ENCODE measurements at places on chromosomes 12 and 14. TPM values are rescaled to one million over a fixed set of nuclear protein-coding genes. Genes with fewer than 3 reads are reported as not detected.

Gene SLC10A1
- not detected for total RNA-seq

Gene NOS1
- total RNA-seq, result 0.48 TPM

Gene APOF
- total RNA-seq, result not detected

Gene KSR2
- 2.0 TPM for total RNA-seq

Gene BIN2
- total RNA-seq, result 0.19 TPM

Gene CD4
- total RNA-seq, result 0.64 TPM

DNA sequence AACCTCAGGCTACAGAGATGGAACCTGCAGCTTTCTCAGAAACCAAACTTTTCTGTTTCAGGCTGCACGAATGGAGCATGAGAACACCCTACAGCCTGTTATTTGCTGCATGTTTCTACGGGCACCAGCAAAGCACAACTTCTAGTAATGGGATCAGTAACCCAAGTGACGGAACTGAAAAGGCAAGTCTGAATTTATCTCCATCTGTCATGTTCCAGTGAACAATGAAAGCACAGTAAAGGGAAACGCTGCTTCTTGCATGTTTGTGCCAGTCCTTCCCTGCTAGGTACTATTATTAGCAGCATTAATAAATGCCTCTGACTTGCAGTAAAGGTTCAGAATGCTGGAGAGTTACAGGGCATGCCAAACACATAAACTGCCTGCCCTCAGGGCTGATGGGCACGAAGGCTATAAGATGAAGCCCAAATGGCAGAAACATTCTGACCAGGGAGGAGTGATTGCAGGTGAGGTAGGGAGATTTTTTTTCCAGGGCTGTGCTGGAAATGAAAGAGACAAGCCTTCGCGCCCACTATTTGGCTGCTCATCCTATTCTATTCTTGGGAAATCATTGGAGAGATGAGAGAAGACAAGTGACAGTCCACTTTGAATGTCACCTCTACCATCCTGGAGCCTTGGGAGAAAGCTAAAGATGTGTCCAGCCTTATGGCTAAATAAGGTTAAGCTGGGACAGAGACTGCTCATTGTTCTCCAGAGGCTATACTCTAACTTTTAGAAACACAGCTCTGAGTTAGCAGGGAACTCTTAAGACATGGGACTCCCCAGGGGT is 100.4 kb upstream of the PLXNC1 start:
- H3K36me3 ChIP-seq, result no peaks in the 10 kb centered on the region
- peaks cover 3% of the 10 kb centered on the region for H3K27me3 ChIP-seq
- no peak overlapping the region for H3K27ac ChIP-seq
- DNase-seq, result no peak

- peaks cover under 1% of the 10 kb centered on the region for H3K4me1 ChIP-seq
- no peak overlapping the region for H3K27ac ChIP-seq
- H3K4me3 ChIP-seq, result no peak overlapping the region
- H3K36me3 ChIP-seq, result peaks cover 3% of the 10 kb centered on the region
- no peak for DNase-seq
These were observed 121.5 kb upstream of the VASH1 start for GRCh38 chr14:76639606-76640229.

GRCh38 chr14:69688299-69688649 is 76.9 kb downstream of the SUSD6 start:
- peaks cover 35% of the 10 kb centered on the region for H3K4me1 ChIP-seq
- peaks cover 8% of the 10 kb centered on the region for H3K36me3 ChIP-seq
- DNase-seq, result no peak
- H3K27ac ChIP-seq, result peak overlapping the region; percentile 34
- no peak overlapping the region for H3K4me3 ChIP-seq

DNA sequence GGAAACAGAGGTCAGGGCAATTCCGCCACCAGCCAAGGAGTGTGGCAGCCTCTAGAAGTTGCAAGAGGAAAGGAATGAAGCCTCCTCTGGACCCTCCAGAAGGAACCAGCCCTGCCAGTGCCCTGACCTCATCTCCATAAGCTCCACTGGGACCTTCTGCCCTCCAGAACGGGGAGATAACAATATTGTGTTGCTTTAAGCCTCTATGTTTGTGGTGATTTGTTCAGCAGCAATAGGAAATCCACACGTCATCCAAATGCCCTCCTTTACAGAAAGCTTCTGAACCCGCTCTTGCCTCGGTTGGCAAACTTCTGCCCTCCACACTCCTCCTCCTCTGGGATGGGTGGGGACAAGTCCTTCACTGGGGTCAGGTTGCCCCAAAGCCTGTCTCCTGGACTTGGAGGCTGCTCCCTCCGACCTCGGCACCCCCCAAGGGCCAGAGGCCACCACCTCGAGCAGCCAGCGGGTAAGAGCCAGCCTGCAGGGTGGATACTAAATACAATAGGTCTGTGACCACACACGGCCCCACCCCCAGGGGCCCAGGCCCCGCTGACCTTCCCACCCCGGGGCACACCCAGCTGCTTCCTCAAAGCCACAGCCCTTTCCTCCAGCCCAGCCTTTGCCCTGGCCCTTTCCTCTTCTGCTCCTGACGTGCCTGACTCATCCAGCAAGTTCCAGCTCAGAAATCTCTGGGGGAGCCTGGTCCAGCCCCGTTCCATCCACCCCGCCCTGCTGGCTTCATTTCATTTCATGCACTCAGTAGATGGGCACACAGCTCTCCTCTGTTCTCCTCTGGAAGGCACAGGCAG is 58.7 kb upstream of the NCOR2 start:
- no peaks in the 10 kb centered on the region for H3K36me3 ChIP-seq
- H3K4me1 ChIP-seq, result peaks cover 31% of the 10 kb centered on the region
- H3K27ac ChIP-seq, result peak overlapping the region; percentile 13
- peak overlapping the region; percentile 44 for H3K4me3 ChIP-seq
- no peaks in the 10 kb centered on the region for H3K27me3 ChIP-seq

DNA sequence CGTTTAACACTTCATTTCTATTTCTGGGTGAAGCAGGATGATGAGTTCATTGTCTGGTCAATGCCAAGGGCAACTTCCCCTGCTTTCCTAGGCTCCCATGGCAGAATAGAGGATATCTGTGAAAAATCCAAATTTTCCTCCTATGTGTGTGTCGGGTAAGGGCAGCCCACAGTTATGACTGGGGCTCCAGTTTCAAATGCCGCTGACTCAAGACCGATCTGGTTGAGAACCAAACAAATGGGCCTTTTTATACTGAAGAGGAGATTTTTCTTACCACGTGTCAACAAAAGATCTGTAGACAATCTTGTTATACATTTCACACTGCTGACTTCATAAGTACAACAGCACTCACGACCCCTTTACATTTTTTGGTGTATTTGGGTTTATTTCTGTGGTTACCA is 120.8 kb downstream of the CHST11 start:
- DNase-seq, result no peak
- H3K27me3 ChIP-seq, result no peaks in the 10 kb centered on the region
- H3K4me1 ChIP-seq, result peaks cover 16% of the 10 kb centered on the region
- no peaks in the 10 kb centered on the region for H3K36me3 ChIP-seq

DNA sequence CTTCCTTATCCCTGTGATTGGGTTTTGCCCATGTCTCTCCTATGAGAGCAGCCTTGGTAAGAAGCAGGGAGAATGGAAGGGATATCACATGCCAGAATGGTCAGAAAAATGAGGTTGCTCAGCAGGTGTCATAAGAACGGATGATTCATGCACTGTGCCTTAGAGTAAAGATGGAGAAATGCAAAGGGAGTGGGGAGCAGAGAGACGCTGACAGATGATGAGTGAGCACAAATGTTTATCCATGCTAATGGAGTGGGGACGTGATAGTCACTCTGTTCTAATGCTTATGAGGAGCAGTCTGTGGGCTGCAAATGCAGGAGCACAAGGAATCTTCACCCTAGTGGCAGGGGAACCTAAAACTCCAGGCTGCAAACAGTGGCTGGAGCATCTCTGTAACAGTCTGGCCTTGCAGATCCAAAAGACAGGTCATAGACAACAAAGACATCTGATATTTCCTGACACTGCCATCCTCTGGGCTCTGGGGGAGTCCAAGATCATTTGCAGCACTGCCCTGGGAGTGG is 243.2 kb downstream of the CACNA1C start:
- H3K36me3 ChIP-seq, result peaks cover 7% of the 10 kb centered on the region
- no peak overlapping the region for H3K4me3 ChIP-seq
- H3K4me1 ChIP-seq, result peaks cover 12% of the 10 kb centered on the region
- H3K27ac ChIP-seq, result no peak overlapping the region

GRCh38 chr14:38291681-38292467 is 36.0 kb upstream of the CLEC14A start:
- H3K4me1 ChIP-seq, result no peaks in the 10 kb centered on the region
- DNase-seq, result no peak
- no peaks in the 10 kb centered on the region for H3K36me3 ChIP-seq
- H3K27me3 ChIP-seq, result no peaks in the 10 kb centered on the region

DNA sequence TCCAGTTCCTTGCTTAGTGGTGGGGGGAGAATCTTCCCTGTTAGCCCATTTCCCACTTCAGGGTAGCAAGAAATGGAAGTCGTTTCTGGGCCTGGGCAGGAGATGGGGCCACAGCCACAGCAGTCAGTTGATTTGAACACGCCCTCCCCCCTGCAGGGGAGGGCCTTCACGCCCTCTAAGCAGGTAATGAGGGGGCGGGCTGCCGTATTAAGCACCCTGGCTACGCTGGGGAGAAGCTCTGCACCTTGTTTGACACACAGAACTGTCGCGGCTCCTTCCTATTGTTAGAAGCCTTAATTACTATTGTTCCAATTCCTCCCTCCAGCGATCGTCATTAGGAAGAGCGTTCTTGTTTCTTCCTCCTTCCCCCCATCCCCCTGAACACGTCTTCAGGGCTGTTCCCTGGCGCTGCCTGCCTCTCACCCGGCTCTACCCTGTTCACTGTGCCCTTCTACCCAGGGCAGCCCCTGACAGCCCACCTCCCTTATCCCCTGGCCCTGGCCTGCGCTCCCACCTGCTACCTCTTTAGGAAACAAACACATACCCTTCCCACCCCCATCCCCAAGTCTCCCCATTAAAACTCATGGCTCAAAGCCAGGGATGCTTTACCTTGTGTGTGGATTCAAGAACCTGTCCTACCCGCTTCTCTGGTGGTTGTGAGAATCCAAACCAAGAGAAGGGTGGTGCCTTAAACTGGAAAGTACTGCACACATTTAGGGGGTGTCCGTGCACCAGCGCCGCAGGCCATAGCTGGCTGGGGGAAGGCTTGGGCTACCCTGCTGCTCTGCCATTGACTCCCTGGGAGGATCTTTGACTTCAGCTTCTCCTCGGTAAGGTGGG is 137.6 kb downstream of the TSPAN9 start:
- peaks cover 9% of the 10 kb centered on the region for H3K36me3 ChIP-seq
- peak overlapping the region; percentile 75 for H3K27ac ChIP-seq
- peaks cover 14% of the 10 kb centered on the region for H3K27me3 ChIP-seq
- peaks cover 36% of the 10 kb centered on the region for H3K4me1 ChIP-seq
- DNase-seq, result no peak

GRCh38 chr12:90428465-90428864 is 526.5 kb downstream of the CCER1 start:
- H3K27me3 ChIP-seq, result no peaks in the 10 kb centered on the region
- H3K4me3 ChIP-seq, result no peak overlapping the region
- DNase-seq, result no peak
- H3K4me1 ChIP-seq, result no peaks in the 10 kb centered on the region

DNA sequence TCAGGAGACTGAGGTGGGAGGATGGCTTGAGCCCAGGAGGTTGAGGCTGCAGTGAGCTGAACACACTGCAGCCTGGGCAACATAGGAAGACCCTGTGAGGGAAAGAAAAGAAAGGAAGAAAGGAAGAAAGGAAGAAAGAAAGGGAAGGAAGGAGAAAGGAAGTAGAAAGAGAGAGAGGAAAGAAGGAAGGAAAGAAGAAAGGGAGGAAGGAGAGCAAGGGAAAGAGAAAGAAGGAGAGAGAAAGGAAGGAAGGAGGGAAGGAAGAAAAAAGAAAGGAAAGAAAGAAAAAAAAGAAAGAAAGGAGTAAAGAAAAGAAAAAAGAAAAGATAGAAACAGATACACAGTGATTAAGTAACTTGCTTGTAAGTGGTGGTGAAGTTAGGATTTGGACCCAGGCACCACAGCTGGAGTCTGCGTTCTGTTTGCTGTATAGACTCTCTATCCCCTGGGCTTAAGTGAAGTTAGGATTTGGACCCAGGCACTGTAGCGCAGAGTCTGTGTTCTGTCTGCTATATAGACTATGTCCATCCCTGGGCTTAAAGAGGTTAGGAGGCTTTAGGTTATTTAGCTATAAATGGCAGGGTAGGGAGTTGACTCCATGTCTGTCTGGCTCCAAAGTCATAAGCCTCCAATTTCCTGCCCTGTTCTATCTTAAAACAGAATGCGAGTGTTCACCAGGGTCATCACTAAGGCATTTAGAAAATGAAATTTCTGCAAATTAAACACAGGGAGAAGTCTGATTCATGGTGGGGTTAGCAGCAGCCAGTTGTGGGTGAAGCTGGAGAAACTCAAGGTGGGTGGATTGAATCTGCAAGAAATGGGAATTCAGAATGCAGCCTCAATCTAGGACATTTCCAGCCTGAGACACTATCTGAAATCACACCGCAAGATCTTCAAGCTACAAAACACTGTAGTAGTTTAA is 13.3 kb upstream of the C12orf75 start:
- peak overlapping the region; percentile 42 for H3K27ac ChIP-seq
- no peaks in the 10 kb centered on the region for H3K36me3 ChIP-seq

- H3K27ac ChIP-seq, result no peak overlapping the region
- DNase-seq, result no peak
- H3K4me1 ChIP-seq, result peaks cover 10% of the 10 kb centered on the region
- H3K27me3 ChIP-seq, result peaks cover 8% of the 10 kb centered on the region
- H3K4me3 ChIP-seq, result peak overlapping the region; percentile 29
These were observed 13.8 kb upstream of the ANAPC5 start for GRCh38 chr12:121366063-121366459.

GRCh38 chr12:111169032-111169431 is 199.9 kb downstream of the PHETA1 start:
- H3K36me3 ChIP-seq, result no peaks in the 10 kb centered on the region
- no peak overlapping the region for H3K4me3 ChIP-seq
- H3K4me1 ChIP-seq, result peaks cover 17% of the 10 kb centered on the region

GRCh38 chr14:103676881-103677675 is 38.2 kb downstream of the XRCC3 start:
- H3K36me3 ChIP-seq, result peaks cover 27% of the 10 kb centered on the region
- no peaks in the 10 kb centered on the region for H3K27me3 ChIP-seq
- H3K4me3 ChIP-seq, result no peak overlapping the region

DNA sequence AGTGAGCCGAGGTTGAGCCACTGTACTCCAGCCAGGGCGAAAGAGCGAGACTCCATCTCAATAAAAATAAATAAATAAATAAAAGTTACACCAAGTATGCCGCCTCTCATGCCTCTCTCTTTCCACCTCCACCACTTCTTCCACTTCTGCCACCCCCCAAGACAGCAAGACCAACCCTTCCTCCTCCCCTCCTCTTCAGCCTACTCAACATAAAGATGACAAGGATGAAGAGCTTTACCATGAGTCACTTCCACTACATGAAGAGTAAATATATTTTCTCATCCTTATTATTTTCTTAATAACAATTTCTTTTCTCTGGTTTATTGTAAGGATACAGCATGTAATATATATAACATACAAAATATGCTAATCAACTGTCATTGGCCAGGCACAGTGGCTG is 3.6 kb upstream of the TMED2 start:
- peaks cover 4% of the 10 kb centered on the region for H3K36me3 ChIP-seq
- H3K4me3 ChIP-seq, result no peak overlapping the region
- no peak for DNase-seq

DNA sequence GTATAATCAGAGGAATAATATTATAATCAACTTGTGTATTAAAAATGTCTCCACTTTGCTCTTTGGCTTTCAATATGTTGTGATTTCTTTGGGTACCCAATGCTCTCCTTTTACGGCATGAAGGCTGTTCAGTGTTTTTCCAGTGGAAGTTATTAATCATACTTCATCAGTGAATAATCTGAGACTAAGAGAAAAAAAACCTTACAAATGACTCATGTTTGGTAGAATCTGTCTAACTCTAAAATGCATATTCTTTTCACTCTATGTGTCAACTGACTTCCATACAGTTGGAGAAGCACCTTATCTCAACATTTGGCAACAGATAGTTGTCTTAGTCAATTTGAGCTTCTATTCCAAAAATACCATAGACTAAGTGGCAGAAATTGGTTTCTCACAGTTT is 82.2 kb downstream of the PTPRO start:
- no peak for DNase-seq
- peaks cover 10% of the 10 kb centered on the region for H3K36me3 ChIP-seq
- H3K4me1 ChIP-seq, result no peaks in the 10 kb centered on the region
- H3K27me3 ChIP-seq, result peaks cover 12% of the 10 kb centered on the region
- H3K4me3 ChIP-seq, result no peak overlapping the region
